ENCODE measurements at places on chromosomes 3 and 15.

DNA sequence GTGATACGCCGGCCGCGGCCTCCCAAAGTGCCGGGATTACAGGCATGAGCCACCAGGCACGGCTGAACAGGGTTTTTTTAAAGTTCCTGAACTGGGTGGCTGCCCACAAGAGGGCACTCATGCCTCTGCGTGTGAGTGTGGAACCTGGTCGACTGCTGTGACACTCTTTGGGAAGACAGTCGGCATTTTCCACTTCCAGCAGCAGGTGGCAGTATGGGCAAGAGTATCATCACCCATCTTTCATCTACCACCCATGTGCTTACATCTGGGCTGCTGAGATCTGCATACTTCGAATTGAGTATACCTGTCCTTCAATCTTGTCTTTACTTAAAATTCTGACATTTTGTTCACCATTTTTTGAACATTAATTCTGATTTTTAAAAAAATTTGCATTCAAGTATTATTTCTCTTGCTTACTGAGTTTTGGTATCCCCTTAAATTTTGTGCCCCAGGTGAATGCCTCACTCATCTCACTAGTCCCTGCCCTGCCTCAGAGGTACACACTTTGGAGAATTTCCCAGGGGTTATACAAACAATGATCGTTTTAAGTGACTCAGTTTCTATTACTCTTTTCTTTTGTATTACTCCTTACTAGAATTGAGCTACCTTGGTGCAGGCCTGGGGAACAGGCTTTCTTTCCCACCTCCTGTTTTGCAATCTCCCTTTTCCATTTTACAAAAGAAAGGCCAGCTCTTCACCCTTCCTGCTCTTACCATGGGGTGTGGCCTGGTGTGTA lies 11.8 kb downstream of the CLEC3B start:
- DNase-seq = peak; percentile 94

DNA sequence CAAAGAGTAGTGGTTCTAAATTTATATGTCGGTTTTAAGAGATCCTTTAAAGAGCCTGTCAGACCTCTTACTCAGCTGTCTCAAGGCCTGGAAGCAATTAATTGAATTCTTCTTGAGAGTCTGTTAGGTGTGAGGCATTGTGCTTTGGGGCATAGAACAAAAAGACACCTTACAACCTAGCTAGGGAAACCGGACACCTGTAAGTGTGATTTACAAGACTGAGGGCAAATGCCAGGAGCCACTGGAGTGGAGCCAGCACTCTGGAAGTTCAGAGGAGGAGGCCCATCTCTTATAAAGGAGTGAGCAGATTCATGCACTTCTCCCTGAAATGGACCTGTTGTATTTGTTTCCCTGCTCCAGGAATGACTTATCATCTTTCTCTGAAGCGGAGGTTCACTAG lies 97.7 kb upstream of the NUDT16 start:
- no peak for DNase-seq

DNA sequence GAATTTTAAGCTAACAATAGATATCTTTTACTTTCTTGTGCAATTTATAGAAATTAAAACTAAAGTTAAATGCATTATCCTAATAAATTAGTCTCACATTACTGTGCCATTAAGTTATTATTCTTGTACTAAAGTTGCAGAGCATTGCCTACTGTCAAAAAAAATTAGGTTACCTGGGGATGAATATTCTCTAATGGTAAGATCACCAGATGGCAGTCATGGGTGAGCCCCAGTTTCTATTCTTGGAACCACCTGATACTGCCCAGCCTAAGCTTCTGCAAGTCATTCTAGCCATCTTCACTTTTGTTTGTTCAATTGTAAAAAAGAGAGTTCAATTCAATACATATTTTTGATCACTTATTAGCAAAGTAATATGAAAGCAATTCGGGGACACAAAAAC lies 213.2 kb downstream of the CADM2 start:
- DNase-seq = no peak

- DNase-seq = no peak
These were observed 238.0 kb downstream of the CACNA2D3 start for GRCh38 chr3:54360320-54360719.

DNA sequence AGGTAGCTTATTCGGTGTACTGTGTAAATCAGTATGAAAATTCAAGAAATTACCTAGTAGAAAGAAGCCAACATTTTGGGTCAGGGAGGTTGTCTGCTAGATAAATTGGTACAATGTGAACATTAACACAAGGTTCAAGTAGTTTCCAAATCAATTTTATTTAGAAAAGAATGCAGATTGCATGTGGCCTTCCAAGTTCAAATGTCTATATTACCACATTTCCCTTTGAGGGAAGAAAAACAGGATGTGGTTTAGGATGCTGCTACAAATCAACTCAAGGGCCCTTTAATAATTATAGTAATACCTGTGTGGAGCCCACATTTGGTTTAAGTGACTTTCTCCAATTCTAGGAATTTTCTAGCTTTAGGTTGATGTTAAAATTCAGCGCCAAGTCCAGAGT lies 57.5 kb downstream of the CADPS start:
- DNase-seq = no peak

DNA sequence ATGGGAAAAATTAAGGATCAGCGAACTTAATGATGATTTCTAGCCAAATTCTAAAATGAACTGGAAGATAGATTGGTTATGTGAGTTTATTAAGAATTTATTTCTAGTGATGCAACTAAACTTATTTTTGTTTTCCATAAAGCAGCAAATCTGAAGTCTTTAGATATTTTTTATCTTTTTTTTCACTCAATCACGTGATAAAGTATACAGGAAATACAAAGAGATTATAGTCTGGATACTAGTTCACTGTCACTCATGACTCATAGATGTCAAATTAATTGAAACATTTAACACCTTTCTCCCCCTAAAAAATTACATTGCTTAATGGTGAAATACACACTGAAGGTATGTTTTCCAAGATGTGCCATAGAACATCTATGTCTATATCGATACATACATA lies 416.9 kb downstream of the TUSC7 start:
- DNase-seq = no peak

DNA sequence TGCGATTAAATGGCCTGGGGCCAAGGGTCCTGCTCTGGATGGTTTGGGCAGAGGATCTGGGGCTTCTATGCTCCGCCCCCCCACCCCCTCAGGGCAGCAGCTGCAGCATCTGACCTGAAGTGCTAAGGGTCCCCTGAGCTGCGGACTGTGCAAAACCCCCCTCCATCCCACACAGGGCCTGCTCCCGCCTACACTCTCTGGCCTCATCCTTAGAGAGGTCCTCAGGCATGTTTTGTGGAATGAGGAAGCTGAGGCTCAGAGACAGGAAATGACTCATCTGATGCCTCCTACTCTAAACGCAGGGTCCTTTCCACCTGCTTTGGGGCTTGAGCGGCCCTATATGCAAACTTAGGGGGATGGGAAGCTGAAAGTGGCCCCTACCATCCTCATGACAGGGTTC lies 59.5 kb upstream of the CTSH start:
- peak; percentile 93 for DNase-seq

GRCh38 chr15:27692438-27692837 lies 406.7 kb downstream of the OCA2 start:
- DNase-seq = no peak

- DNase-seq = no peak
These were observed 88.3 kb downstream of the TGFBR2 start for GRCh38 chr3:30694668-30695067.

DNA sequence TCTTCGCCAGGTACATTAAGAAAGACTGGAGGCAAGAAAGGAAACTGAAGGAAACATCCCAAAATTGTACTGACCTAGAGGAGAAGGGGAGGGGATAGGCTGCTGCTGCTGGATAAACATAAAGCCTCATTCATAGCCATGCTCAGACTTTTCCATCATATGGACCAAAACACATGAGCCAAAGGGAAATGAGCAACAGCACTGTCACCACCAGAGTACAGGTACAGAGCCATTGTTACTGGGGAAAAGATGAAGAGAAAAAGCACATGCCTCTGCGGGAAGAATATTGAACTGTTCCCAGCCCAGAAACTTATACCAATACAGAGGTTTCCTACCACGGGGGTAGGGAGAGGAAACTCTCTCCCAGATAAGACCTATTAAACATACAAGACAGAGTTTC lies 861.9 kb downstream of the NTRK3 start:
- no peak for DNase-seq

DNA sequence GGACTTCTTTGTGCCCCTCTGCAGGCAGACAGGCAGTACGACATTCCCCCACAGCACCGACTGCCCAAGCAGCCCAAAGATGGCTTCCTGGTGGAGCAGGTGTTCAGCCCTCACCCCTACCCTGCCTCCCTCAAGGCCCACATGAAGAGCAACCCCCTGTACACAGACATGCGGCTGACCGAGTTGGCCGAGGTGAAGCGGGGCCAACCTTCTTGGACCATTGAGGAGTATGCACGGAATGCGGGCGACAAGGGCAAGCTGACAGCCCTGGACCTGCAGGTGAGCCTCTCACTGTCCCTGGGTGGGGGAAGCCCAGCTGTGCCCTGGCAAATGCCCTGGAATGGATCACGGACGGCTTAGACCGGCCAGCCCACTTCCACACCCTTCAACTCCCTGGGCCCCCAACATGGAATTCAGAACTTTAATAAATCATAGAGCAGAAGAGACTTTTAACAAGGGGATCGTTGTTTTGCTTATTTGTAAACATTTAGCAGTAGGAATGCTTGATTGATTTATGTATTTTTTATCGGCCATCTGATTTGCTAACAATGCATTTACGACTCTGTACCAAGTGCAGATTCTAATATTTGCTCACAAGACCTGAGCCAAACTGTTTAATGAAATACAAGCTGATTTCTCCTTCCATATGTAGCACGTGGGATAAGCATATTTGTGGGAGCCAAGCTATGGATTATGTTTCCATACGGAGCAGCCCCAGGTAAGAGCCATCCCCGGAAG lies 31.1 kb downstream of the MINAR1 start:
- DNase-seq = no peak

GRCh38 chr3:24128199-24129005 lies 183.3 kb downstream of the NR1D2 start:
- DNase-seq = peak; percentile 15

DNA sequence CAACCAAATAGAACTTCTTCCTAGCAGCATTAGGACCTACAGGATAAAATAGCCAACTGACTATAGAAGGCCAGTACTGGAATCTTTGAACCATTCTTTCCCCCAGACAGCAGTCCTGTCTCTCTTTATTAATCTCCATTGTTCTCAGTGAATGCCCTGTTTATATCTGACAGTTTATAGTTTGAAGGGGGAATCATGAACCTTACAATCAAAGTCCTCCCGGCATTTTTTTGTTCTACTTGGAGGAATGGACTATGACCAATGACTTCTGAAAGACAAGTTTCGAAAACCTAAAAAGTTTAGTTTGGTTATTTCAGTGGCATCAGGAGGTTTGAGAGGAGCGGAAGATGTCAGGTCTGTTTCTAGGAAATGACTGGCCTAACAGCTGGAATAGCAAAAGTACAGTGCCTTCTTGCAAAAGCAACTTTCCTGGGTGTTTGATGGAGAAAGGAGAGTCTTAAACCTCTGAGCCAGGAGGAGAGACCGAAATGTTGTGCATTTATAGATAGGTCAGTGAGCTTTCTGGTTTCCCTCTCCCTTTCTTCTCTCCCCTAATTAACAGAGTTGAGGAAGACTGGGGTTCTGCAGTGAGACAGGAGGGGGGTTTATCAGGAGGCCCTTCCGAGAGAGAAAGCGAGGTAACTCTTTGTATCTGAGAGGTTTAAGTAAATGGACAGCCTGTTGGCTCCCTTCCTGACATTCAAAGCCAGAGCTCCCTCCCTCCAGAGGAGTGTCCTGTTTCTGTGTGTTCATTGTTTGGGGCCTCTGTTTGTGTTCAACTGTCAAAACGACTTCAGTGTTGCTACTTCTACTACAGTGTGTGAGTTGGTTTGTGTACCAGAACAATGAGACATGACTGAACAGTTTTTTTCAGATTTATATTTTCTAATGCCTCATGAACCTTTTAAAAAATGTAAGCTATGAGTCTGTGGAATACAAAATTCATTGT lies 383.0 kb upstream of the RARB start:
- DNase-seq = no peak

GRCh38 chr15:60301024-60301423 lies 96.8 kb downstream of the ANXA2 start:
- DNase-seq = peak; percentile 29

GRCh38 chr3:14869917-14870782 lies 51.4 kb downstream of the FGD5 start:
- DNase-seq = no peak

DNA sequence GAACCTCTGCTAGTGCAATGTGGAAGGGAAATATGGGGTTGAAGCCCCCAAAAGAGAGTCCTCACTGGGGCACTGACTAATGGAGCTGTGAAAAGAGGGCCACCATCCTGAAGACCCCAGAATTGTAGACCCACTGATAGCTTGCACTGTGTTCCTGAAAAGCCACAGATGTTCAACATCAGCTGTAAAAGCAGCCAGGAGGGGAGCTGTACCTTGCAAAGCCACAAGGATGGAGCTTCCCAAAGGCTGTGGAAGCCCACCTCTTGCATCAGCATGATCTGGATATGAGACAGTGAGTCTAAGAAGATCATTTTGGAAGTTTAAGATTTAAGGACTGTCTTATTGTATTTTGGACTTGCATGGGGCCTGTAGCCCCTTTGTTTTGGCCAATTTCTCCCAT lies 125.8 kb upstream of the TGFBR2 start:
- no peak for DNase-seq

DNA sequence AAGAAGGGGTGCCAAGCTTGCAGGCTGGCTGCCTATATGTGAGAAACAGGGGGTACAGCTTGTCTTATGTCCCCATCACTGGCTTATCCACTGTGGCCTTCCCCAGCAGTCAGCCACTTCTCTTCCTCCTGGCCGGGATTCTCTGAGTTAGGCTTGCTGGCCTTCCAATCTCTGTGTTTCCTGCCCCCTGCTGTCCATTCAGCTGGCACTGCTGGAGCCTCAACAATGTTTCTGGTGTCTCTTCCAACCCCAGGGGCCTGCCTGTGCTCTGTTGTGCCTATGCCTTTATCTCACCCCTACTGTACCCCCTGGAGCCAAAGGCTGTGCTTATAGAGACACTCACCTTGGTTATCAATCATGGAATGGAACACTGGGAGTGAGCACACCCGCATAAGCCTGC lies 36.5 kb downstream of the ANAPC13 start:
- DNase-seq = peak; percentile 70

- no peak for DNase-seq
These were observed 70.6 kb downstream of the USF3 start for GRCh38 chr3:113625834-113626233.

GRCh38 chr3:15305359-15305844 lies 27.0 kb downstream of the SH3BP5 start:
- DNase-seq = peak; percentile 30

DNA sequence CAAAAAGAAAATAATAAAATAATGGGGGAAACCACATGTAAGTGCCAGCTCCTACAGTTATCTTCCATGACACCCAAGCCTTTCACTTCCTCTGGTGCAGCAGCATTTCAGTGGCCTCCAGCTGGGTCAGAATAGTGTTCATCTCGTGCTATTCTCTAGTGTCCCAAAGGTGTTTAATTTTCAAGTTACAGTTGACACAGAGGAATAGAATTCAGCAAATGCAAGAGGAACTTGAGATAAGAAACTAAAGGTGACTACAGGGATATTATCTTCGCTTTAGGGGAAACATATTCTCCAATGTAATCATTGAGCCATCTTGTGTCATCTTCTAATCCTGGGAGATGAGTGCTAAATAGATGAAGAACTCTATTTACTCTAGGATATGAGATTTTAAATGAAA lies 212.8 kb downstream of the EPHA3 start:
- DNase-seq = no peak

- peak; percentile 94 for DNase-seq
These were observed 6.3 kb downstream of the CAV3 start for GRCh38 chr3:8739757-8740504.

Data from ELR (cell line).